SW 1271 (cell line): ENCODE measurements at places on chromosomes 7 and 10.
A peak's percentile ranks its signal among the peaks of the same experiment; 100 is the strongest.

- DNase-seq: no peak
Measured at GRCh38 chr7:18405726-18406125, 89.8 kb upstream of the HDAC9 start.

GRCh38 chr7:42161719-42162118 lies 75.3 kb downstream of the GLI3 start:
- DNase-seq: no peak

- no peak for DNase-seq
Measured at GRCh38 chr10:90738885-90739284, 119.0 kb downstream of the HTR7 start.

- no peak for DNase-seq
Measured at GRCh38 chr10:110364531-110364937, 59.8 kb upstream of the SMNDC1 start.

GRCh38 chr7:123432601-123433000 lies 101.8 kb downstream of the IQUB start:
- no peak for DNase-seq

- DNase-seq: no peak
Measured at GRCh38 chr7:51351661-51352060, 35.1 kb upstream of the COBL start.

DNA sequence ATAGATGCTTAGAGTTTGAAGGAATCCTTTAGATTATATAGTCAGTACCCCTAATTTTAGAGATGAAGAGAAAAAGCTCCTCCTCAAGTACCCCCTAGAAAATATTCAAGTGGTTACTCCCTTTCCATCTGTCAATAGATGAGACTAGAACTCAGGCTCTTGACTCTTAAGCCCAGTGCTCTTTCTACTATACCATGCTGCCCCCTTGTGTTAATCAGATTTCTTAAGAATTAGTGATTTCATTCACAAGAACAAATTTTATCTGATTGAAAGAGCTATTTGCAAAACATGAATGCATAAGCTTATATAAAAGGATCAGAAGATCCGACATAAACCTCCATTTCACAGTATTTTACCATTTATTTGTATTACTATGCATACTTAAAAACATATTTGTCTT lies 179.3 kb downstream of the TFEC start:
- DNase-seq: peak; percentile 56

DNA sequence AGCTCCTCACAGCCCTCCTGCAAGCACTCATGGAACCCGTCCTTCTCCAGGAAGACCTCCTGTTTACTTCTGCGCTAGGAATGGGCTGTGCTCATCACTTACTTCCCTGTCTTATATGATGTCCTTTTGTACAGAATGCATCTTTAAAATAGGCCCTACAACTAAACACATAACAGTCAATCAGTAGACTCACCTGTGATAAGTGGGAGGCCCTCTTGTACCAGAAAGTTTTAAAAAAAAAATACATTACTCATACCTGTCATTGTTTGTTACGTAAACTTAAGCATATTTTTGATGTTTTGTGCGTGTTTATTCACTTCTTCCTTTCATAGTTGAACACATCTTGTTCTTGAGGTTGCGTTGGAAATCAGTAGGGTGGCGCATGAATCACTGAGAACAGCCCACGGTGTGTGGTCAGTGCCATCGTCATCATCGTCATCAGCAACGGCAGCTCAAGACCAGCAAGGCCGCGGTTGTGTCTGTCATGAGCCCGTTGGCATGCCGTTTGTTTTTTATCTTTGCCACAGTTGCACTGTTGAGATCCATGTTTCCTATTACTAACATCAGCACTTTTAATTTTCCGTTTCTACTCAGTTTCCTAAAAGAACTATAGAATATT lies 232.8 kb downstream of the MGMT start:
- DNase-seq: no peak

- DNase-seq: no peak
Measured at GRCh38 chr10:114308531-114309363, 69.7 kb downstream of the VWA2 start.

DNA sequence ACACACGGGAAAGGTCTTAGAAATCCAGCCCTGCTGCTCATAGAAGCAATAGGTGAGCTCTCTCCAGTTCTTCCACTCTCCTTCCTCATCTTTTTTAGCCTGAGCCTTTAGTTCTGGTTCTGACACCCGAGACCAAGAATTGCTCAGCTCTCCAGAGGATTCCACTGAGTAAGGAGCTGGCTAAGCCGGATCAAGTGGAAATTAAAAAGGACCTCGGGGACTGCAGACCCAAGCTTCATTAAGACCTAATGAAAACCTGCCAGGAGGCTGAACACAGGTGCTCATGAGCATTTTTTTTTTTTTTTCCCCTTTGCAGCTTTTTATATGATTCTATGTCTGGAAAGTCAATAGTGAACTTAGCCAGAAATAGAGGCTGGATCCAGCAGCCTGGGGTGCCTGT lies 1176.0 kb upstream of the AUTS2 start:
- DNase-seq: no peak

GRCh38 chr10:48205918-48206317 lies 68.6 kb downstream of the FRMPD2 start:
- DNase-seq: no peak

- DNase-seq: no peak
Measured at GRCh38 chr10:103042908-103043307, 124.8 kb downstream of the CNNM2 start.

DNA sequence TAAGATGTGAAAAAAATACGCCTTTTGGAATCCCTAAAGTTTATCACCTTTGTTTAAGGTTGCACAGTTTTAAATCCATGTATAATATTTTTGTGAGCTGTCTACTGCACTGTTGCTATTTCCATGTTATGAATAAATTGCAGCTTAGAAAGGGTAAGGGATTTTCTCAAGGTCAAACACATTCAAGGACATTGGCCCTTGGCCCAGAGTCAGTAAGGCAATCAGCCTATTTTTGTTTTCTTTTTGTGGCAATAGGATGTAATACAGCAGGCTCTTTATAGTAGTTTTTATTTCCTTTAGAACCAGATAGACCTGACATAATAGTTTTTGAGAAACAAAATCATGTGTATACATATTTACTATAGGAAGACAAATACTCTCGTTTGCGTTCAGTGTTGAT lies 219.8 kb downstream of the ACTR3B start:
- no peak for DNase-seq

DNA sequence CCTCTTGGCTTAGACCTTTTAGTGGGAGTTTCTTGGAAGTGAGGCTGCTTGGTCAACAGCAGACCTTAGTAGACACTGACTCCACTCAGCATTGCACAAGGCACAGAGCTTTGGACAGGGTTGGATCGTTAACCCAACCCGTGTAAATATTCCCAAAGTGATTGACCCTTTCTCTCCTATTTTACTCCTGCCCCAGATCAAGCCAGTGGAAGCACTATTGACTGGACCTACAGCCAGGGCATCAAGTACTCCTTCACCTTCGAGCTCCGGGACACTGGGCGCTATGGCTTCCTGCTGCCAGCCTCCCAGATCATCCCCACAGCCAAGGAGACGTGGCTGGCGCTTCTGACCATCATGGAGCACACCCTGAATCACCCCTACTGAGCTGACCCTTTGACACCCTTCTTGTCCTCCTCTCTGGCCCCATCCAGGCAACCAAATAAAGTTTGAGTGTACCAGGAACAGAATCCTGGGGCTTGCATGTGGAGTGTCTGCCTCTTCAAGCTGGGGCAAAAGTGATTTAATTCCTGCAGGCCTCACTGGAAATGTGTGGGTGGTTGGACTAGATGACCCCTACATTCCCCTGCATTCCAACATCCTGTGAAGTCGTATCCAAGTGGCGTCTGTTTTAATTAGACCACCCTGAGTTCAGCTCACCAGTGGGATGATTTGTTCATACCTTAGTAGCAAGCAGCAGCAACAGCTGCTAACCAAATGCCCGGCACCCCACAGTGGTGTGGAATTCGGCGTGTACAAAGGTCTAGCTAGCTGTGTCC lies 7.5 kb downstream of the CPA1 start:
- DNase-seq: no peak

DNA sequence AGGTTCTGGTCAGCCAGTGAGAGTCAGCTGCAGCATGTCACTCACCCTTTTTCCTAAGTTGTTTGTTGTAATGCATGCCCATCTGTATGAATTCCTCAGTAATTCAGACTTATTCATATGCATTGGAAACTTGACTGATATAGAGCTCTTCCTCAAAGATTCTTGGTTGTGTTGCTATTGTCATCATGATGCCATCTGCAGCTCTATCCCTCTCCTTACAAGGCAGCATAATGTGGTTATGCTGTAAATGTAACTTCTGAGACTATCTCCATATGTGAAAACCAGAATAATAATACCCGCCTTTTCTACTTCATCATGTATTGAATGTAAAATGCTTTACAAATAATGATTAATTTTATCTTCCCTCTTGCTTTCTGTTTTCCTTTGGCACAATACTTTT lies 252.6 kb upstream of the MTPN start:
- DNase-seq: no peak

DNA sequence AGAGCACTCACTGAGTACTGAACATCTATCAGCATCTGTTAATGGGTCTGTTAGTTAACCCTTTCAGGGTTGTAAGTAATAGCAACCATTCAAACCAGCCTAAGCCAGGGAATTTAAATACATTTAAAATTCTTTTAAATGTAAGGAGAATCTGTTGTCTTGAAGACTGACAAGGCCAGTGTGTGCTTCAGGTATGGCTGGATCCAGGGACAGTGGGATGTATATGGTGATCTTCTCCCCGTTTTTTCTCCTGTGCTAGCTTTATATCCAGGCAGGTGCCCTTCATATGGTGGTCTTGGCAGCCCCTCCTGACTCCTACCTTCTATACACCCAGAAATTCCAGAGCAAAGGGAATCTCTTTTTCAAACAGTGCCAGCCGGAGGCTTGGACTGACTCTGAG lies 46.6 kb upstream of the DAGLB start:
- no peak for DNase-seq

- no peak for DNase-seq
Measured at GRCh38 chr7:155032978-155033377, 30.1 kb upstream of the PAXIP1 start.

DNA sequence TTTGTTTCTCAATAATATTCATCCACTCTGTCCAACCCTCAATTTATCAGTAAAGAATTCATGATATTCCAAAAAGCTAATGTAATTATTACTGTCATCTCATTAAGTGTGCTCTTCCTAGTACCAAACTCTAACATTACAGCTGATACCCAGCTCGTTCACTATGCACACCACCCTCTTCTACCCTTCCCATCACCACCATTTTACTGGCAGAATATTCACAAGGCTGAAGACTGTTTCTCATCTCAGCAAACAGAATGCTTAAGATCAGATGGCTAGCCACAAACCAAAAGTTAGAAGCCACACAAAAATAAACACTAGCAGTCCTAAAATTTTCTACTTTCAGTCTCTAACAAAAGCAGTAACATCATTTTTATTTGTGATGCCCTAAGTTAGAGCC lies 121.5 kb downstream of the SRPK2 start:
- no peak for DNase-seq

DNA sequence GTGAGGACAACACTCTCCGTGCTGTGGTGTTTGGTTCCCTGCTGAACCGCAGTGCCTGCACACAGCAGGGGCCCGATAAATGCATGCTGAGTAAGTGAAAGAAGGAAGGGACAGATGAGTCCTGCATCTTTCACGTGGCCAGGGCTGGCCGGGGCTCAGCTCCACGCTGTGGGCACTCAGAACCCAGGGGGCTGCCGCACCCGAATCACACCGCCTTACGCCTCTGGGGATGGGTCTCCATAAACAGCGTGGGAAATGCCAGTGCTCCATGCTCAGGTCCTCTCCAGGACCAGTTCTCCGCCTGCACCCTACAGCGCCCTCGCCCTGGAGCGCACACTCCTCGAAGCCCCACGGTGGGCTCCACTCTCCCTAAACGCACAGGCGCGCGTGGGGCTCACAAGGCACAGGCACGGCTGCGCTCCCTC lies 38.1 kb downstream of the RASGEF1A start:
- no peak for DNase-seq

- DNase-seq: no peak
Measured at GRCh38 chr10:103080891-103081581, 112.0 kb downstream of the NT5C2 start.

DNA sequence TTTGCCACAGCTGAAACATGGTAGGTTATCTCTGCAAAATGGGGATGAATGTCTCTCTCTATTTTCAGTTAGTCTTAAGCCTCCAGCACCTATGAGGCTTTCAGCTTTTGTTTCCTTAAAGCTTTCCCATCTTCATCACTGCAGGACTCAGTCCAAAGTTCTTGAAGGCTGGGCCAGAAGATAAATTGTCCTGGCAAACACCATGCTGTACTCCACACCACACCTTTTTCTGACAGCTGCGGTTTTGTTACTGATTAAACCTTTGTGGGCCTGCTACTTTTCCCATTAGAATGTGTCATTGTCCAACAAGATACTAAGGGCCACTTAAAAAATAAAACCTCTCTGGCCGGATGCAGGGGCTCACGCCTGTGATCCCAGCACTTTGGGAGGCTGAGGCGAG lies 87.2 kb upstream of the A1CF start:
- no peak for DNase-seq

GRCh38 chr10:18687706-18688105 lies 28.5 kb downstream of the ARL5B start:
- DNase-seq: no peak

DNA sequence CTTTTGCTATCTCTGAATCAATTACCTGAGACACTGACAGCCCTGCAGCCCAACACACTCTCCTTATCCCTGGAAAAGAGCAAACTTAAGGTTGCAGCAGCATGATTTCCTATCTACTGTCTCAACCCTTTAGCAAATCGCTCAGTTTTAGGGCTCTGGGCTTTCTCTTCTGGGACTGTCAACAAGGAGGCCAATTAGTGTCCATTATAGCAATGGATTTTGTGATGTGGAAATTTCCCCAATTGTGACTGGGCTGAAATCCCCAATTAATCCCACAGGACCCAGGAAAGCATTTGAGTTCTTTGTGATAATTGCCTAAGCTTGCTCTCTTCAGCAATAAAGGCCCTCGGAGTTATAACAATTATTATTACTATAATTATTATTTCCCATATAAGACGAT lies 197.0 kb downstream of the ZNF438 start:
- no peak for DNase-seq

DNA sequence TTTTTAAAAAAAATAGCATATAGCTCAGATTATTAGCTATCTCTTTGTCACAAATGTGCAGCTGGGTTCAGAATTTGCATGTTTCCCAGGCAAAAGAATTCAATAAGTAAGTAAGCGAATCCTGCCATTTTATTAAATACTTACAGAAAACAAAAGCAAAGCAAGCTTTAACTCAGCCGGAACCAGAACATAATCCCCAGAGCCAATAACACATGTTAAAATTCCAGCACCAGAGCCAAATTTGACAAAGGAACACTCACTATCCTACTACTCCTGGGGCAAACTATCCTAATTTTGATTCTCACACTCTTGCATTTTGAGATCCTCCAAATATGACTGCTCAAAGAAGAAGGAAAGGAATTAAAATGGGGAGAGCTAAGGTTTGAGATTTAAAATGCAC lies 32.6 kb downstream of the LRRTM3 start:
- DNase-seq: no peak
